Fibroblast of villous mesenchyme (primary cell): ENCODE measurements at places on chromosomes 11 and 22. TPM values are rescaled to one million over a fixed set of nuclear protein-coding genes. Genes with fewer than 3 reads are reported as not detected.

The PIH1D2 gene
- total RNA-seq = 1.3 and 2.6 TPM in 2 replicates

The ENTHD1 gene
- total RNA-seq = not detected in 2 replicates

The APOL5 gene
- total RNA-seq = not detected in 2 replicates

The PLA2G3 gene
- total RNA-seq = 0.32 and 0.43 TPM in 2 replicates

The HBD gene
- 0.32 and 0.43 TPM in 2 replicates for total RNA-seq
